Activated T-cell treated with anti-CD3 and anti-CD28 coated beads, Interleukin-2, amount 50 U/mL, for 72 hours (primary cell): ENCODE measurements at places on chromosomes 2 and 18. TPM values are rescaled to one million over a fixed set of nuclear protein-coding genes. Genes with fewer than 3 reads are reported as not detected.
A peak's percentile ranks its signal among the peaks of the same experiment; 100 is the strongest.

Gene MAPK4
- total RNA-seq: not detected

Gene ASXL2
- total RNA-seq: 39.8 TPM

Gene NPHP1
- total RNA-seq: 1.8 TPM

DNA sequence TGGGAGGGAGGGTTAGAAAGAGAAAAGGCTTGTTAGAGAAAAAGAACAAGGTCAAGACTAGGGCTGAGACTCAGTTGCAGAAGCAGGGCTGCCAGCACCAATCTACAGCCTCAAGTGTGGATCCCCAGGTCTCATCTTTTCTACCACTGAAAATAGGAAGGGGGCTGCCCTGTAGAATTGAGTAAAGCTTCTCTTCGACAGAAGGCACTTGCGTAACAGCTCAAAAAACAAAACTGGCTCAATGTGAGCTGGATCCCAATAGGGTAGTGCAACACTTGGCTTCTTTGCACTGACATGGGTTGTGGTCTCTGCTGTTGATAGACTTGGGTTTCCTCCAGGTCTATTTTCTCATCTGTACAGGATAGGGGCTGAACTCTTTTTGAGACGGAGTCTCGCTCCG is 1.8 kb upstream of the MPV17 start:
- no peak overlapping the region for H3K27ac ChIP-seq
- H3K4me1 ChIP-seq: peaks cover 23% of the 10 kb centered on the region
- H3K4me3 ChIP-seq: peak overlapping the region; percentile 29
- DNase-seq: no peak
- no peaks in the 10 kb centered on the region for H3K27me3 ChIP-seq
- peaks cover 12% of the 10 kb centered on the region for H3K36me3 ChIP-seq

DNA sequence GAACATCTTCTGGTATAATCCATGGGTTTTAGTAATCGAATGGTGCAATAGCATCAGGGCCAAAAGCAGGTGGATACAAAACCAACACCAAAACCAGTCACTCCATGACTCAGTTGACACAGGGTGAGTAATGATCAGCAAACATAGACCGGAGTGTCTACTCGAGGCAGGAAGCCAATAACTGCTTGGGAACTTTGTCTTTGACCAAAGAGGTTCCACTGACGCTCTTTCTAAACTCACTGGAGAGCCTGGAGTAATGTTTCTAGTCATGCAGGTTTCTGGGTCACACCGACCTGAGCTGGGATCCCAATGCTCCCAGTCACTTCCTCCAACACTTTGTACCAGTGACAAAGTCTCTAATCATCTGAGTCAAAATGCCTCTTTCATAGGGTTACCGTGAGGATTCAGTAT is 30.9 kb downstream of the MREG start:
- peak overlapping the region; percentile 54 for H3K27ac ChIP-seq
- peaks cover 40% of the 10 kb centered on the region for H3K4me1 ChIP-seq
- H3K36me3 ChIP-seq: peaks cover 16% of the 10 kb centered on the region
- DNase-seq: peak; percentile 66

GRCh38 chr2:43302961-43303494 is 76.6 kb upstream of the ZFP36L2 start:
- no peaks in the 10 kb centered on the region for H3K27me3 ChIP-seq
- no peak for DNase-seq

- no peak overlapping the region for H3K27ac ChIP-seq
- DNase-seq: no peak
- peaks cover 17% of the 10 kb centered on the region for H3K27me3 ChIP-seq
- no peaks in the 10 kb centered on the region for H3K4me1 ChIP-seq
These were observed 12.8 kb upstream of the CAVIN2 start for GRCh38 chr2:191859681-191860080.

GRCh38 chr2:23058435-23058834 is 326.5 kb upstream of the KLHL29 start:
- no peaks in the 10 kb centered on the region for H3K36me3 ChIP-seq
- no peaks in the 10 kb centered on the region for H3K4me1 ChIP-seq
- H3K4me3 ChIP-seq: no peak overlapping the region
- H3K27me3 ChIP-seq: no peaks in the 10 kb centered on the region
- H3K27ac ChIP-seq: no peak overlapping the region
- DNase-seq: no peak

GRCh38 chr18:77547757-77548156 is 298.1 kb downstream of the GALR1 start:
- H3K27ac ChIP-seq: no peak overlapping the region
- H3K36me3 ChIP-seq: no peaks in the 10 kb centered on the region
- no peak overlapping the region for H3K4me3 ChIP-seq
- H3K4me1 ChIP-seq: no peaks in the 10 kb centered on the region

- no peaks in the 10 kb centered on the region for H3K27me3 ChIP-seq
- no peaks in the 10 kb centered on the region for H3K4me1 ChIP-seq
- no peak overlapping the region for H3K4me3 ChIP-seq
- H3K27ac ChIP-seq: no peak overlapping the region
- DNase-seq: no peak
- no peaks in the 10 kb centered on the region for H3K36me3 ChIP-seq
These were observed 138.6 kb upstream of the FHL2 start for GRCh38 chr2:105537466-105537865.

DNA sequence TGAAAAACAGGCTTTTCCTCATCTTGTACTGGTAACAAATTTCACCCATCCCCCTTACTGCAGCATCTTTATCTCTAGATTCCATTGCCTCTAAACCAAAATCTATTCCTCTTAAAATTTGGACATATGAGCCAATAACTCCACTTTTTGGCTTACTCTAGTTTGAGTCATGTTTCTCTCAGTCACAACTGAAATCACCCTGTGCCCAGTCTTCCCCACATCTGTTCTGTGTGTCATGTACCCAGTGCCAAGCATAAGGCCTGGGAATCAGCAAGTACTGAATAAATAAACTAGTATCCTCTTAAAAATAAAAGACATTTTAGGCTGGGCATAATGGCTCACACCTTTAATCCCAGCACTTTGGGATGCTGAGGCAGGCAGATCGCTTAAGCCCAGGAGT is 20.8 kb upstream of the CHN1 start:
- no peaks in the 10 kb centered on the region for H3K36me3 ChIP-seq
- no peak overlapping the region for H3K4me3 ChIP-seq
- no peak for DNase-seq
- no peaks in the 10 kb centered on the region for H3K4me1 ChIP-seq

- H3K27me3 ChIP-seq: no peaks in the 10 kb centered on the region
- DNase-seq: no peak
- no peaks in the 10 kb centered on the region for H3K4me1 ChIP-seq
- H3K36me3 ChIP-seq: no peaks in the 10 kb centered on the region
- no peak overlapping the region for H3K27ac ChIP-seq
These were observed 244.3 kb downstream of the GLI2 start for GRCh38 chr2:120979921-120980320.

DNA sequence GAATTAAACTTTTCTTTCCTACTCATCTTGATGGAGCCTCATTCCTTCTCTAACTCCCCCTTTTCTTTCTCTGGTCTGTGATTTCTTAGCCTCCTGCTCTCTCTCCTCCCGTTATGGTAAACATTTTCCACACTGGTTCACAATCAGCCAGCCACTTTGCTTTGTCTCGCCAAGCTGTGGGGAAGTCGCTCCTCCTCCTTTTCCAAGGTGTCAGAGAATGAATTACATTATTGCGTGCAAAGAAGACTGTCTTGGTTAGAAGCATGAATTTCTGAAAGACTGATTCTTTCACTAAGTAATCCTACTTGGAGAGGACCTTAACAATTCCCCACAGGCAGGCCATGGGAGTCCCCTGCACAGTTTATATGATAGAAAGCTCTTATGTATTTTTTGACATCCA is 46.1 kb downstream of the RASGRP3 start:
- H3K27ac ChIP-seq: no peak overlapping the region
- H3K27me3 ChIP-seq: no peaks in the 10 kb centered on the region
- no peak overlapping the region for H3K4me3 ChIP-seq
- no peaks in the 10 kb centered on the region for H3K36me3 ChIP-seq

DNA sequence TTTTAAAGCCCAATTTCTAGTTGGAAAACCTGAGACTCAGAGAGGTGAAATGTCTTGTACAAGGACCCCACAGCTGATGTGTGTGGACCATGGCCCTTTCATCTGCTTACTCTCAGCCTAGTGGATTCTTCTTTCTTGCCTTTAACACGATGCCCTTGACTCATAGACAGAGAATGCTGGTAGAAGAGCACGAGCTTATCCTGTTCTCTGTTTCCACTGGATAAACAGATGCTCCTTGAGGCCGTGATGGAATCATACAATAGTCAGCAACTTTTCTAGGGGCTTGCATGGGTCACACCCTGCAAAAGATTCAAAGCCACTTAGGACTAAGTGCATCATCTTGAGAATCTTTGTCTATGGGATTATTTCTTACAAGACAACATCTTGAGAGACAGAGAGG is 50.9 kb downstream of the MYCN start:
- H3K36me3 ChIP-seq: no peaks in the 10 kb centered on the region
- no peaks in the 10 kb centered on the region for H3K4me1 ChIP-seq

GRCh38 chr18:42373584-42373983 is 418.6 kb downstream of the PIK3C3 start:
- H3K27me3 ChIP-seq: no peaks in the 10 kb centered on the region
- no peaks in the 10 kb centered on the region for H3K4me1 ChIP-seq
- H3K36me3 ChIP-seq: no peaks in the 10 kb centered on the region
- H3K4me3 ChIP-seq: no peak overlapping the region

DNA sequence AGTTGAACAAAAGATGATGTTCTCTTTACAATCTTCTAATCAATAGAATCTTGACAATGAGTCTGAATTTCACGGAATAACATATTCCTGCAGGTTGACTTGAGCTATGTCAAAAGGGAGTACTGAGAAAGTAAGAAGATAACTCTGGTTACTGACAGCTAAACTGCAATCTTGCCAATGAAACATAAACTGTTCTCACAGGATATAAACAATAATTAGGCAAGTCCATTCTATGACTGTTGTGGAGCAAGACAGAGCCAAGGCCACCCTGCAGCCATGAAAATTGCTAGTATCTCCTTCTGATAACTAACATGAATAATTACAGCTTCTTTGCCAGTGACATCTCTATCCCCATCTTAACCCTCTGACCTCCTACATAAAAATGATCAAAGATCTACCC is 6.3 kb upstream of the RPRD1A start:
- peaks cover 8% of the 10 kb centered on the region for H3K27me3 ChIP-seq
- H3K36me3 ChIP-seq: peaks cover 2% of the 10 kb centered on the region
- H3K4me3 ChIP-seq: no peak overlapping the region
- H3K27ac ChIP-seq: no peak overlapping the region
- no peaks in the 10 kb centered on the region for H3K4me1 ChIP-seq
- no peak for DNase-seq

DNA sequence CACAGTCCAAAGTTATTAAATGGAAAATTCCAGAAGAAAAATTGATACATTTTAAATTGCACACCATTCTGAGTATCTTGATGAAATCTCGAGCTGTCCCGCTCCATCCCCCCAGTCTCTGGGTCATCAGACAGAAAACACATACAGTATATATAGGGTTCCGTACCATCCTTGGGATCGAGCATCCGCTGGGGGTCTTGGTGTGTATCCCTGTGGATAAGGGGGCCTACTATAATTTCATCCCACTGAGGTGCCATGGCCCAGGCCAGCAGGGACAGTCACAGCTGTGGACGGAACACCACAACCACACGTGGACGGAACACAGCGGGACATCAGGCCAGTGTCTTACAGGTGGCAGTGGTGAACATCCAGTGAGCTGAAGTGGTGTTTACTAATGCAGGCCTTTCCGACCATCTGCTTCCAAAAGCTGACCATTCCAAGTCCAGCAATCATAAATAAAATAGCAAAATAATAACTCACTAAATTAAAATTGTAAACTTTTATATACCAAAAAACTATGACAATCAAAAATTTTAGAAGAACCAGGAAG is 14.0 kb downstream of the TWIST2 start:
- peaks cover 9% of the 10 kb centered on the region for H3K4me1 ChIP-seq
- H3K36me3 ChIP-seq: no peaks in the 10 kb centered on the region
- no peak overlapping the region for H3K27ac ChIP-seq
- no peak overlapping the region for H3K4me3 ChIP-seq

DNA sequence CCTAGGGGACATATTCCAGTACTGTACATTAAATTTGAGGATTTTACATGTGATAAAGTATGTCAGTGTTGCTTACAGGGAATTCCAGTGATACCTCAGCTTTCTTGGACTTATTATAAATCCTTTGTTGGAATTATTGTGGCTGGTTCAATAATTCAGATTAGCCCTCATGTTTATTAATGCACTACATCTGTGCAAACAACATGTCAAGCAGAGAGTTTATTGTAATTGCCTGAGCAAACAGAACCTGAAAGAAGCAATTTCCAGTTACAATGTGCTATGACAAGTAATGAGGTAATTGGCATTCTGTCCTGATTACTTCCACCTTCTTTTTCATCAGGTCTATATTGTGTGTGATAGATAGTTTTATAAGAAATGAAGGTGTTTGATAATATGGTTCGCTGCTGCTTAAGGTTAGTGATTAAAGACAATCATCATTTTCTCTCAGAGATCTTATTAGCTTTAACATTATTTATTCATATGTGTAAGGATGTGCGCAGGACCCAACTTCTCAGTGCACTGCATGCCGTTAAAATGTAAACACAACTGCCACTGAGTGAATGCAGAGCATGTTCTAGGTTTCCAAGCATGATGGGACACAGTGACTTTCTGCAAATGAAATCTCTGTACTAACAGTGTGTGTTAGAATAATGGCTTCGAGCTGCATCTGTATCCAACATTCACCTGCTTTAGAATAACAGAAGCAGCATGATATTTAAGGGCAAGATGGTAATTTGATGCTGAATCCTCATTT is 973.7 kb upstream of the POU3F3 start:
- no peaks in the 10 kb centered on the region for H3K27me3 ChIP-seq
- DNase-seq: no peak
- no peak overlapping the region for H3K4me3 ChIP-seq
- no peaks in the 10 kb centered on the region for H3K4me1 ChIP-seq
- no peaks in the 10 kb centered on the region for H3K36me3 ChIP-seq
- H3K27ac ChIP-seq: no peak overlapping the region

DNA sequence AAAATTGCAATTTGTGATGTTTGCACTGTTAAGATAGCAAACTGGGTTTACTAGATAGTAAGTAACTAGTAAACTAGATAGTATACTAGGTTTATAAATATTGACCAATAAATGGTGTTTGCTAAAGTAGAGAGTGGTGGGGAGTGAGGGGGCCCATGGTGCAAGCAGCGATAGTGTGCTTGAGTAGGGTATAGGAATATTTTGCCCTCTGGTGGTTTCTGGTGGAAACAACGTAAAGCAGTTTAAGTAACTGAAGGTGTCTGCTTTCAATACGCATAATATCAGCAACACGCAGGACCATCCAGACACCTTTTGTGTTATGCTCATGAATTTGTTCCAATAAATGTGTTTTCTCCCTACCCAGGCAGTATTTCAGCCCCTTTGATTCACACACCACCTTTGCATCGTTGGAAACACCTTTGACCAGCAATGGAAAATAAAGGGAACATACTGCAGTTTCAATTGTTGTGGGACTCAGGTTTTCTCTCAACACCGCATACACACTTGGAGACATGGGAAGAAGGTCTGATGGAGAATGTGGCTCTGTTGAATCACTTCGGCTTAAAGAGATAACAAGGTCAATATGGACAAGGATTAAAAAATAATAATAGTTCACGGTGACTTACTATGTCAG is 16.7 kb upstream of the STAT1 start:
- no peaks in the 10 kb centered on the region for H3K27me3 ChIP-seq
- H3K27ac ChIP-seq: peak overlapping the region; percentile 85
- peak; percentile 45 for DNase-seq
- H3K4me3 ChIP-seq: peak overlapping the region; percentile 4
